Cardiac muscle cell (in vitro differentiated cells and primary cell): ENCODE measurements at places on chromosomes 11 and 22. TPM values are rescaled to one million over a fixed set of nuclear protein-coding genes. Genes with fewer than 3 reads are reported as not detected.
A peak's percentile ranks its signal among the peaks of the same experiment; 100 is the strongest.

- DNase-seq: no peak
These were observed 978 bp downstream of the CSDC2 start for GRCh38 chr22:41561788-41562187.

GRCh38 chr11:31449040-31449439 is 60.4 kb downstream of the IMMP1L start:
- DNase-seq: no peak

DNA sequence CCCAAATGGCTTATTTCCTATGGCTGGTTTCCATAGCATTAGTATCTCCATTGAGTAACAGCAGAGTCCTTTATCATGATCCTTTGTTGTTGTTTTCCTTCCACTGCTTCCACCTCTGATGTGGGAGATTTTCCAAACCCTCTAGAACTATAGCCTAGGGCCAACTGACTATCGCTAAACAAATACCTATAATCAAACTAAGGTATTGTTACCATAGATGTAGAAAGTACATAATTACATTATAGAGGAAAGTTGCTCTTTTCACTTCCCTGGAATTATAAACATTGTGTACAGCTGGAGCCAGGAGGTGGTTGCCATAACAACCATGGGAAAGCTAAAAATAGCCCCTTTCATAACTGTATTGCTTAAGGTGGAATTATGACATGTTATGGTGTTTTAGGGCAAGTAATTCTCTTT is 47.0 kb upstream of the ALKBH3 start:
- DNase-seq: no peak

Gene POTEH
- not detected in 2 replicates for total RNA-seq

DNA sequence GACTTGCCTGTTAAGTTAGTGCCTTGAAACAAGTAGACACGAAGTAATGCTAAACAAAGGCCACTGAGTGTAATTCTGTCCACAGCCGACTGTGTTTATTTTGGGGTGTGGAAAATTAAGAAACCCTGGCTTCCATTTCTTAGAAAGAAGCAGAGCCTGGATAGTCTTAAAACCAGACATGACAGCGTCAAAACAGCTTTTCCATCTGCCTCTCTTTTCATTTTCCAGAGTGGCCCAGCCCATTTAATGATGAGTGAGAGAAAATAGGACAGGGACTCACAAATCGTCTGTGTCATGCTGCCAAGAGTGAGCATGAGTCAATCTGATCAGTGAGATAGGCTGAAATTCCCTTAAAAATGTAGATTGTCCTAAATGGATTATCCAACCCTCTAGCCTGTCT is 485.9 kb downstream of the JRKL start:
- DNase-seq: no peak

GRCh38 chr11:130761560-130762220 is 154.6 kb downstream of the SNX19 start:
- DNase-seq: no peak

DNA sequence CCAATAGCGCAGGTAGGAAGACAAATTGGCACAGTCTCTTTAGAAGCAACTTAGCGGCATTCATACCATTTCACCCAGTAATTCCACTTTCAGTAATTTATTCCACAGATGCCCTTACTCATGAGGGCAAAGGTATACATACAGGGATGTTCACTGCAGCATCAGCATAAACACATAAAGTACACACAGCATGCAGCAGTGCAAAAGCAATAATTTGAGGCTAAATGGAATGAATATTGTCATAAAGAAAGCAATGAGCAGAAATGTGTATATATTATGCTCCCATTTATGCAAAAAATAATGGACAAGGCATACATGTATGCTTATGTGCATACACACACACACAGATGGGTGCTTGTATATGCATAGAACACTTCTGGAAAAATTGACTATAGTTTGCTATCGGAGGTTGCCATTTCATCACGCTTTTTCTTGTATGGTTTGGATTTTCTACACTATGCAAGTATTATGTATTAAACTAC is 50.2 kb downstream of the TECTA start:
- DNase-seq: no peak

Gene PCF11
- total RNA-seq: 77.2 and 204 TPM in 2 replicates

- no peak for DNase-seq
These were observed 47.0 kb upstream of the TIMP3 start for GRCh38 chr22:32754413-32755041.

Gene CNIH2
- total RNA-seq: 2.1 and 2.7 TPM in 2 replicates

DNA sequence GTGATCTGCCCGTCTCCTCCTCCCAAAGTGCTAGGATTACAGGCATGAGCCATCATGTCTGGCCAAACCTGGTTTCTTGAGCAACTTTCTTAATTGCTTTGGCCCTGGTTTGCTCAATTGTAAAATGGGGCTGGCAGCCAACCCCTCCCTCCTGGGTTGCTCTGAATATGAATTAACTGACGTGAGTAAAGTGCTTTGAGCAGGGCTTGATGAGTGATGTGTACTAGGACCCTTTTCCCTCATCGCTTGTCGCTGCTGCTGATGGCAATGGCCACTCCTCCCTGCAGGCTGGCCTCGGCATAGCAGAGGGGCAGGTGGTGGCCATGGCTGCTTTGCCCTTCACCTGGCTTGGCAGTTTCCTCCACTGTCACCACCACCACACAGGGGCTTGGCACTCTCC is 41.5 kb downstream of the RNF141 start:
- no peak for DNase-seq

Gene PIWIL4
- 1.7 and 1.8 TPM in 2 replicates for total RNA-seq

DNA sequence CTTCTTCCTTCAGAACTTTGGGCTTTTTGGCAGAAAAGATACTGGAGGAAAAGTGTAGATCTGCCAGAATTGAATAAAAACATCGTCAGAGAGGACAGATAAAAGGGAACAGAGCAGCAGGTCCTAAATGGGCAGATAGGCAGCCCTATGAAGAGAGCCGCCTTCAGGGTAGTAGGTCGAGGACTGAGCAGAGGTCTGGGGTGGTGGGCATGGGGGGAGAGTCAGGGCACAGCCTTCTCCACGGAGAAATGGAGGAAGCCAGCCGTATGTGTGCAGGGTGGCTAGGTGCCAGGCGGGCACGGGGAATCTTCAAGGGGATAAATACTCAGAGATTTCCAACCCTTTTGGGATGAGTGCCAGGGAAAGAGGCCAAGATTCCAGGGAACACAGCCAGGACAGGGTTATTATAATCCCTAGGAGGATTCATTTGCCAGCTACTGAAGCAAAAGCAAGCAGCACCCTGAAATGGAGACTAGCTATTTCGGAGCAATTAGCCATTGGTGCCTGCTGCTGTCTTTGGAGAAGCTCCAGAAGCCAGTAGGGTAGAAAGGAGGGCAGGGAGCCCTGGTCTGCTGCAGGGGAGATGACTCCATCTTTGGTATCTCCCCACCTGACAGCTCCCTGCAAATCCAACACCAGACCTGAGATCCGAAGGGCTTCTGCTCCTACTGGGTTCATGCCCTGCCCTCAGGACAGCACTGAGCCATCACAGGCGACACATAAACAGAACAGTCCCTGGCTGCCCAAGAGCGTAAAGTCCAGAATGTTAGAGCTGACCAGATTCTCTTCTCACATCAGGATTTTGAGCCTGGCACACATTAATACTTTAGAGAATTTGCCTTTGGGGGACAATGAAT is 174.5 kb upstream of the NTM start:
- DNase-seq: no peak

DNA sequence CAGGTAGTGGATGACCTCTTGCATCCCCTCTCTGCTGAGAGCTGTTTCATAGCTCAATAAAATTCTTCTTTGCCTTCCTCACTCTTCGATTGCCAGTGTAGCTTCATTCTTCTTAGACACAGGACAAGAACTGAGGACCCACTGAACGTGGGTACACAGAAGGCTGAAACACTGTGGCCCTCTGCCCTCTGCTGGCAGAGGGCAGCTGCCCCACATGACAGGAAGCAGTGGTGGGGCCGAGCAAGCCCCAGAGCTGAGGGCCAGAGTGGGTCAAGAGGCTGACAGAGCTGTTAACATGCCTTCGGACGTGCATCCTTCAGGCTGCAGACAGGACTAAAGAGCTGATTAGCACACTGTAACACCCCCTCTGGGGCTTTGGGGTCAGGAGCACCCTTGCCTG is 15.6 kb downstream of the SMC1B start:
- peak; percentile 17 for DNase-seq

GRCh38 chr11:49377978-49378377 is 169.6 kb upstream of the FOLH1 start:
- DNase-seq: no peak

GRCh38 chr11:119832202-119832935 is 103.4 kb upstream of the NECTIN1 start:
- DNase-seq: peak; percentile 51

- DNase-seq: no peak
These were observed 18.0 kb downstream of the CNTF start for GRCh38 chr11:58640386-58641023.

Gene ACP2
- total RNA-seq: 87.7 and 94.0 TPM in 2 replicates

Gene PRR33
- total RNA-seq: not detected in 2 replicates

- no peak for DNase-seq
These were observed 10.2 kb downstream of the SLC25A1 start for GRCh38 chr22:19168088-19168890.

GRCh38 chr22:22364207-22364606 is 119.6 kb downstream of the VPREB1 start:
- DNase-seq: no peak
